ENCODE measurements at places on chromosomes 5 and 9.
A peak's percentile ranks its signal among the peaks of the same experiment; 100 is the strongest.

- no peak overlapping the region for H3K4me3 ChIP-seq
- H3K27ac ChIP-seq: no peak overlapping the region
- H3K36me3 ChIP-seq: peaks cover 35% of the 10 kb centered on the region
- no peak for DNase-seq
- H3K4me1 ChIP-seq: no peaks in the 10 kb centered on the region
Observed at GRCh38 chr9:92047500-92047899, 67.7 kb downstream of the SPTLC1 start.

DNA sequence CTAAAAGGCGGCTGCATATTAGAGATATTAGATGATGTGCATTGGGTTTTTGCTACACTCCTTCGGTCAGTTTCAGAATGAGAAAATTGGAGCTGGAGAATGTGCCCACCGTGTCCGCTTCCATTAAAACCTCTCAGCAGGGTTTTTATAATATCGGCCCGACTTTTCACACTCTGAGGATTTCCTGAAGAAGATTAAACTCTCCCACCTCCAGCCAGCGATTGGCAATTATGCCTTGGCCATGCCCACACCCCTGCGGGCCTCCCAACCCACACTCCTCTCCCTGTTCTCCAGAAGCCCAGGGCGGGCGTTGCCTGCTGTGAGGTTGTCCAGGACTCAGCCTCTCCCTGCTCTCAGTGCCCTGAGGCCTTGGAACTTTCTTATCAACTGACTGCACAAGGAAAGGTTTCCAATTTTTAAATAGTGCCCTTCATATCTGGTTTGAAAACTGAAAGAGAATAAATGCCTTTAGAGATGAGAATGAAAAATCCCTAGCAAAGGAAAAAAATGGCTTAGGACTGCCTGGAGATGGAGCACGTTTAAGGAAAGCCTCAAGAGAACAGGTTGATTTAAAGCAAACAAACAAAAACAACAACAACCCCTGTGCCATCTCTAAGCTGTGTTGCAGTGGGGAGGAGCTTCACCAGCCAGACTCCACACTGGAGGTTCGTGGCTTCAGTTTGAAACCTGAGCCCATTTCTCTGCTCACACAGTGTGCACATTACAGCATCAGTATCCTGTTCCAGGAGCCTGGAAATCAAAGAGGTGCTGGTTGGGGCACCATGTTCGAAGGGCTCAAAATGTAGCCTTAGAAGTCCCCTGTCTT, 292.9 kb downstream of the NSG2 start:
- H3K27ac ChIP-seq: no peak overlapping the region
- no peak overlapping the region for H3K4me3 ChIP-seq
- no peak for DNase-seq
- H3K27me3 ChIP-seq: no peaks in the 10 kb centered on the region
- H3K36me3 ChIP-seq: no peaks in the 10 kb centered on the region

- no peaks in the 10 kb centered on the region for H3K27me3 ChIP-seq
- H3K4me3 ChIP-seq: no peak overlapping the region
- no peaks in the 10 kb centered on the region for H3K36me3 ChIP-seq
- no peak for DNase-seq
Observed at GRCh38 chr9:76704593-76705204, 59.5 kb upstream of the PCA3 start.

DNA sequence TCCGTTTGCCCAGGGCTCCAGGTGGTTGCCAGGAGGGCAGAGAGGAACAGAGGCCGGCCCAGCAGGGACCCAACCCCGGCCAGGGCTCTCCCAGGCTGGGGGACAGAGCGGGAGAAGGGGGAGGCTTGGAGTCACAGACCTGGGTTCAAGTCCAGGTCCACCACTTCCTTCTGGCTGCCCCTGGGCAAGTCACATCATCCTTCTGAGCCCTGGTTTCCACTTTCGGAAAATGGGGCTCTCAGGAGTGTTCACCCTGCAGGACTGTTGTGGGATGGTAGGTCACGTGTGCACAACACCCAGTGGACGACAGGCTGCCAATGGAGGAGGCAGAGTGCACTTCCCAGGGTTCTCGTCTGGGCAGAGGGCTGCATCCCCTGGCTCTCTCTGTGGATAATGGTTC, 245.4 kb downstream of the PBX3 start:
- H3K4me1 ChIP-seq: no peaks in the 10 kb centered on the region
- H3K27ac ChIP-seq: no peak overlapping the region
- no peak overlapping the region for H3K4me3 ChIP-seq
- H3K36me3 ChIP-seq: no peaks in the 10 kb centered on the region

- no peak for DNase-seq
- no peak overlapping the region for H3K27ac ChIP-seq
- no peaks in the 10 kb centered on the region for H3K4me1 ChIP-seq
- H3K36me3 ChIP-seq: no peaks in the 10 kb centered on the region
Observed at GRCh38 chr5:62653001-62653863, 74.6 kb downstream of the LRRC70 start.

DNA sequence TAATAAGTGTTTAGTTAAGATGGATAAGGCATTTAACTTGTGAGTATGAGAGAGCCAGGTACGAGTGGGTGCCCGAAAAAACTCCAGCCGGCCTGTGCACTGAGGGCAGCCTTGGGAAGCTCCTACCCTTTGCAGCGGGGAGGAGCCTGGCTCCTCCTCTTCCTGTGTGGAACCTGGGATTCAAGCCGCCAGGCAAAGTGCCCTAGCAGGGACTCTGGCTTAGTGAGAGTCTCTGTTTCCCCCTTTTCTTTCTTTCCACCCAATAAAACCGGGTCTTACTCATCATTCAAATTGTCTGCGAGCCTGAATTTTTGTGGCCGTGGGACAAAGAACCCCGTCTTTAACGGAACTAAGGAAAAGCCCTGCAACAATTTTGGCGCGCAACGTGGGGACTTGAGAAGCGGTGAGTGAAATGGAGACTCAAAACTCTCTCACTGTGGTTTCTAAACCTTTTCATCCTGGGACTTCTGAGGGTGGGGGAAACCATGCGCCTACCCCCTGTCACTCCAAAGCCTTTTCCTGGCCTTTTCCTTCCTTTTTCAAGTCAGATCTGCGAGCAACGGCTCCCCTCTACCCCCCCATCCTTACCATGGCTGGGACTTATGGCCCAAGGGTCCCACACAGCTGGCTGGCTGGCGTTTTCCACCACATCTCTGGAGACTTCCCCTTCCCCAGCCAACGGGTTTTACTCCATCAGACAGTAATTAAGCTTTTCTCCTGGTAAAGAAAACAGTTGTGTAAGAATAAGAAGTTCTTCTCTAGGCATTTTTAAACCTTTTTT, 535.7 kb upstream of the ACO1 start:
- H3K27ac ChIP-seq: no peak overlapping the region
- no peak for DNase-seq
- no peaks in the 10 kb centered on the region for H3K27me3 ChIP-seq
- no peak overlapping the region for H3K4me3 ChIP-seq
- no peaks in the 10 kb centered on the region for H3K36me3 ChIP-seq

- H3K4me1 ChIP-seq: no peaks in the 10 kb centered on the region
- no peaks in the 10 kb centered on the region for H3K27me3 ChIP-seq
- no peak overlapping the region for H3K27ac ChIP-seq
- no peak overlapping the region for H3K4me3 ChIP-seq
- no peaks in the 10 kb centered on the region for H3K36me3 ChIP-seq
Observed at GRCh38 chr5:57243286-57244137, 69.7 kb downstream of the GPBP1 start.

- H3K4me3 ChIP-seq: no peak overlapping the region
- no peaks in the 10 kb centered on the region for H3K36me3 ChIP-seq
- no peak overlapping the region for H3K27ac ChIP-seq
- DNase-seq: no peak
- no peaks in the 10 kb centered on the region for H3K27me3 ChIP-seq
Observed at GRCh38 chr9:88559661-88560060, 24.7 kb downstream of the NXNL2 start.

GRCh38 chr5:180515294-180515693, 21.1 kb downstream of the CNOT6 start:
- no peak overlapping the region for H3K4me3 ChIP-seq
- H3K4me1 ChIP-seq: no peaks in the 10 kb centered on the region
- H3K27me3 ChIP-seq: no peaks in the 10 kb centered on the region

GRCh38 chr5:73019766-73020165, 63.9 kb downstream of the FCHO2 start:
- DNase-seq: no peak
- no peaks in the 10 kb centered on the region for H3K27me3 ChIP-seq
- no peaks in the 10 kb centered on the region for H3K4me1 ChIP-seq
- H3K4me3 ChIP-seq: no peak overlapping the region

DNA sequence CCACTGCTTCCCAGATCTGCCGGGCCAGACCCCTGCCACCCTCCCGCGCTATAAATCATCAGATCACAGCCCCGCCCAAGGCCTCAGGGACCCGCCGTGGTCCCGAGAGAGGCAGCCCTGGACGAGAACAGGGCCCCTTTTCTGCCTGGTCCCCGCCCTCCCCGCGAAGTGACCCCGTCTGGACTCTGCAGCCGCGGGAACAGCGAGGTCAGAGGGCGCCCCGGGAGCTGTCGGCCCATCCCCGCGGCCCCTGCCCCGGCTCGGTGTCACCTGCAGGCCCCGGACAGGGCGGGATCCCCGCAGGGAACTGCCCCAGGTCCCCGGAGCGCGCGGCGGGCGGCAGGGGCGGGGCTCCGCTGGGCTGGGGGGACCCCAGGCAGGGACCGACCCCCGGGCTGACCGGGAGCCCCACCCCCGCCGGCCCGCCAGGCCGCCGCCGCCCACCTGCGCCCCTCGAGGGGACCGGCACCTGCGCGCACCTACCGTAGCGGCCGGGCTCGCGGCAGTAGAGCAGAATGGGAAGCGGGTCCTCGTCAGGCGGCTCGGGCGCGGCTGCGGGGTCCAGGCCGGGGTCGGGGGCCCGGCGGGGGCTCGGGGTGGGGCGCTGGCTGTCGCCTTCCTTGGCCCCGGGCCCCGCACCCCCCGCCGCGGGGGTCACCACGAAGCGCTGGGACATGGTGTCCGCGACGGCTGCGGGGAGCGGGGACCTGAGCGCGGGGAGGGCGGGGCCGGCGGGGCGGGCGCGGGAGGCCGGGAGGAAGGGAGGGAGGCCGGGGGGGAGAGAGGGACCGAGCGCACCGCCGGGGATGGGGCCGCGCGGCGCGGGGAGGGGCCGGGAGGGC, 43.5 kb upstream of the SLC12A7 start:
- no peaks in the 10 kb centered on the region for H3K27me3 ChIP-seq
- H3K4me3 ChIP-seq: no peak overlapping the region
- no peaks in the 10 kb centered on the region for H3K36me3 ChIP-seq
- no peak for DNase-seq
- peak overlapping the region; percentile 64 for H3K27ac ChIP-seq

- peak; percentile 74 for DNase-seq
- no peaks in the 10 kb centered on the region for H3K27me3 ChIP-seq
- H3K27ac ChIP-seq: no peak overlapping the region
- H3K4me3 ChIP-seq: no peak overlapping the region
- H3K36me3 ChIP-seq: no peaks in the 10 kb centered on the region
Observed at GRCh38 chr5:177456976-177457851, 10.6 kb downstream of the PRR7 start.

DNA sequence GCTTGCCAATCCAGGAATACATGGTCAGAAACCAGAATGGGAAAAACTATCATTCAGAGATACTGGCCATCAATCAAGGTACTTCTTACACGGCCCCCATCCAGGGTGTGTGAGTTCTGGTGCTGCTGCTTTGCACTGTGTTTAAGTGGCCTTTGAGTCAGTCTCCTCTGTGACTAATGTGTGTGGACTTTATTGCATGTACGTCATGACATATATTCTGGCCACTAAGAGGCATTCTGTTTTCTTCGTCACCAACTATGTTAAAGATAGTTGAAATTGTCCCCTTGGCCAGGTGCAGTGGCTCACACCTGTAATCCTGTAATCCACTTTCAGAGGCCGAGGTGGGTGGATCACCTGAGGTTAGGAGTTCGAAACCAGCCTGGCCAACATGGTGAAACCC, 8.5 kb downstream of the EXOSC3 start:
- H3K27me3 ChIP-seq: no peaks in the 10 kb centered on the region
- no peak overlapping the region for H3K27ac ChIP-seq
- H3K4me1 ChIP-seq: no peaks in the 10 kb centered on the region
- H3K4me3 ChIP-seq: no peak overlapping the region
- no peak for DNase-seq
- H3K36me3 ChIP-seq: peaks cover 15% of the 10 kb centered on the region

DNA sequence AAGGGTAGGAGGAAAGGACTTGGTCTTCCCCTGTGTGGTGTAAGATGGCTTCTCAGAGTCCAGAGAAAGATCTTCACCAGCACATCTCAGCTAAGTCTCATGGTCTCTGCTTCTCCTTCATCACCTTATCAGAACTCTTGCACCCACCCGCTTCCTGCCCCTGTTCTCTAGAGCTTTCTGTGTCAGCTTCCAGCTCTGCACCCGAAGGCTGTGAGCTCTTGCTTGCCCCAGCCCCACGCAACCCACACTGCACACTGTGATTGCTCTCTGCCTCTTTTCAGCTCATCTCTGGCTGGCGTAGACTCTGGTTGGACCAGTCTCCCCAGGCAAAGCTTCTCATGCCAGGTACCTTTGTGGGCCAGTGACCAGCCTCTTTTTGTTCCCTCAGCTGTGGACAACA, 93.2 kb upstream of the RAPGEF1 start:
- H3K27ac ChIP-seq: no peak overlapping the region
- no peak overlapping the region for H3K4me3 ChIP-seq
- H3K36me3 ChIP-seq: no peaks in the 10 kb centered on the region
- no peaks in the 10 kb centered on the region for H3K4me1 ChIP-seq
- no peaks in the 10 kb centered on the region for H3K27me3 ChIP-seq

DNA sequence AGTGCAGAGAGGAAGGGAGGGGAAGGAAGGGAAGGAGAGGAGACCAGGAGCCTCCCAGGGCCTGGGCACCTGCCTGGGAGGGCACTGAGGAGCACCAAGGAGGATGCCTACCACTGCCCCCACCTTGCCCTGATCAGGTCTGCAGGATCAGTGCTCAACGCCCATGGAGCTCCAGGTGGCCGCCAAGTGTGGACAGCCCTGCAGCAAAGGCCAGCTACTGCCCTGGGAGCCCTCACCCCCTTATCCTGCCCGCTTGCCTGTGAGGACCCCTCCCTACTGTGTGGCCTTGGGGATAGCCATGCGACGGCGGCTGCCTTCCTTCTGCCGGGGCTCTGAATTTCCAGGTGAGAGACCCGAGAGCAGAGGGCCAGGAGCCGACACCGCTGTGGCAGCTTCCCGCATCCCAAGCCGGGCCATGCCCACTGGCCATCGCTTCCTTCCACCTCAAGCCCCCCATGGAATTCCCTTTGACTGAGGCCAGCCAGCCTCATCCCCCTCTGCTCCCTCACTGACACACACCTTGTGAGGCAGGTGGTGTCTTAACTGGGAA, 12.4 kb downstream of the ADAMTS2 start:
- H3K4me1 ChIP-seq: no peaks in the 10 kb centered on the region
- no peak overlapping the region for H3K4me3 ChIP-seq
- H3K36me3 ChIP-seq: no peaks in the 10 kb centered on the region
- no peak overlapping the region for H3K27ac ChIP-seq
- no peaks in the 10 kb centered on the region for H3K27me3 ChIP-seq

- H3K27me3 ChIP-seq: no peaks in the 10 kb centered on the region
- peak; percentile 38 for DNase-seq
- H3K36me3 ChIP-seq: no peaks in the 10 kb centered on the region
- peak overlapping the region; percentile 23 for H3K4me3 ChIP-seq
- H3K4me1 ChIP-seq: peaks cover 35% of the 10 kb centered on the region
Observed at GRCh38 chr5:154713615-154714125, 41.5 kb upstream of the LARP1 start.

GRCh38 chr9:98502311-98502975, 206.3 kb downstream of the GABBR2 start:
- H3K27me3 ChIP-seq: no peaks in the 10 kb centered on the region
- no peaks in the 10 kb centered on the region for H3K4me1 ChIP-seq
- DNase-seq: no peak
- no peak overlapping the region for H3K4me3 ChIP-seq
- no peaks in the 10 kb centered on the region for H3K36me3 ChIP-seq

GRCh38 chr9:31629292-31629691, 755.2 kb upstream of the ACO1 start:
- no peak overlapping the region for H3K27ac ChIP-seq
- no peaks in the 10 kb centered on the region for H3K36me3 ChIP-seq
- H3K4me3 ChIP-seq: no peak overlapping the region
- H3K4me1 ChIP-seq: no peaks in the 10 kb centered on the region

Data from body of pancreas (tissue), 4 donors.